GM12864 (cell line): ENCODE measurements at places on chromosomes 12 and 14.

DNA sequence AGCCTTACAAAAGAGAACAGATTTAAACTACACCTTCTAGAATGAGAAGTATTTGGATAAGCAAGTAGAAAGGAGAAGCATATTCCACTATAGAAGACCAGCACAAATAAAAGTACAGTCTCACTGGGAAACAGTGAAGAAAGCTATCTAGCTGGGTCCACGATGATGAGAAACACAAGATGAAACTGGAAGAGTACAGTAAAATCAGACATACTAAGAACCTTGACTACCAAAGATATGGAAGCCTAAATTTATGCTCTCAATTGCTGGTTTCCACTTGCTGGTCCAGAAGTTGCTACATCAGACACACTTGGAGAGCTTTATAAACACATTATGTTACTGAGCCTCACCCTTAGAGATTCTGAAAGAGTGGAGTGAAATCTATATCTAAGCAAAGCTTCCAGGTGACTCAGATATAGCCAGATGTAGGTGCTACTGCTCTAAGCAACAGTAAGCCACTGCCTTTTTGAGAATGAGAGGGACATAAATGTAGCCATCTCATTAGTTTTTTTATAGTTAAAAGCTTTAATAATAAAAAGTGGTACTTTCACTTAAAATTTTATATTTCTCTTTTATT, 96.3 kb upstream of the BBS10 start:
- no peak for DNase-seq

DNA sequence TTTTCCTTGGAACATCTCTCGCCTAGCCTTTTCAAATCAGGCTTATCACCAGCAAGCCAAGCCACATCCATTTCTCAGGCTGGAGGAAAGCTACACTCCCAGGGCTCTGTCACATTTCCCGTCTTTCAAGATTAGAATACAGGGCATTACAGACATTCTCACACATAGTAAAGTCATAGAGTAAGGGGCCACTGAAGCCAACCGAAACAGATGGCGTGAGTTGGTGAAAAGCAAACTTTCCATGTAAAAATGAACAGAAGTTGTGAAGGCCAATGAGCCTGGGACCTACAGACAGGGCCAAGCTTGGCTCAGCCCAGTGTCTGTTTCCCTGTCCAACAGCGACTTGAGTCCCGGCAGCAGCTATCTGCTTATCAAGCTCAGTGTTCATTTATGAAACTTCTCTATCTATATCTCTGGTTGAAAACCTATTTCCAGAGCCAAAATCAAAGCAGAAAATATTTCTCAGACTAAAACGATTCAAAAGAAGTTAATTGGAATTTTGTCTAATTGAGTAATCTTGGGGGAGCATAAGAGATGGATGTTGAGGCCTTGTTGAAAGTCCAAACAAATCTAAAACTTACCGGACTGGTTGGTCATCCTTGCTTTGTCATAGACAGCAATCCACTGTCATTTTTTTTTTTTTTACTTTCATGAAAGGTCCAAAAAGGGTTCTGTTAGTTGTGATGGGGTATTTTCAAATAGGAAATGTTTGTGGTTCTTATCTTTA, 105.6 kb downstream of the DAAM1 start:
- no peak for DNase-seq

- DNase-seq: no peak
Observed at GRCh38 chr12:88472248-88472647, 108.0 kb downstream of the KITLG start.

- DNase-seq: no peak
Observed at GRCh38 chr14:32087173-32087861, 10.2 kb downstream of the ARHGAP5 start.

- no peak for DNase-seq
Observed at GRCh38 chr14:38329246-38329645, 73.4 kb upstream of the CLEC14A start.

DNA sequence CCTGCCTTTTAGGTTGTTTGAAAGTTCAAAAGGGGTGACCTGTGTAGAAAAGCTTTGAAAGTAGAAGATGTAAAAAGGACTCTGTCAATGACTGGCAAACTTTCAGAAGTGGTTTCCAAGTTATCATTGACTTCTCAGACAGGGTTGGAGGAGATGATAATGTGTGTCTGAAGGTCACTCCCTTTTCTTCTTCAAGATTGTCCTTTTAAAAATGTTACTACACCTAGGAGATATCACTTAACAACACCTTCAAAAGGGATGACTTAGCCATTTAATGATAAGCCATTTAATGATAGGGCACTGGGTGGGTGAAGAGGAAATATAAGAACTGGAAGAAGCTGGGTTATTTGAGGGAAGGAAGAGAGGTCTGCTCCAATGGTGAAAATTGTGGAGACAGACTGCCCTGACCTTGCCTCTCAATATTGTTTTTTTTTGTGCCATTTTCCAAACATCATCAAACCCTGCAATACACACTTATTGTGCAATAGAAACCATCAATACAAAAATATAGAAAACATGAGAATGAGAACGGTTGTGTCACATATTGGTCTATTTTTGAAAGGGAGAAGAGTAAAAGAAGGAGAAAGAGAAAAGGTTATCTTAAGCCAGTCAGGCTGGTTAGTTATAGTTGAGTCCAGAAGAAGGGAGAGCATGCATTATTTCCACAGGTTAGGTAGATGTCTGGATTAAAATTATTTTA, 38.8 kb downstream of the BEST3 start:
- no peak for DNase-seq

DNA sequence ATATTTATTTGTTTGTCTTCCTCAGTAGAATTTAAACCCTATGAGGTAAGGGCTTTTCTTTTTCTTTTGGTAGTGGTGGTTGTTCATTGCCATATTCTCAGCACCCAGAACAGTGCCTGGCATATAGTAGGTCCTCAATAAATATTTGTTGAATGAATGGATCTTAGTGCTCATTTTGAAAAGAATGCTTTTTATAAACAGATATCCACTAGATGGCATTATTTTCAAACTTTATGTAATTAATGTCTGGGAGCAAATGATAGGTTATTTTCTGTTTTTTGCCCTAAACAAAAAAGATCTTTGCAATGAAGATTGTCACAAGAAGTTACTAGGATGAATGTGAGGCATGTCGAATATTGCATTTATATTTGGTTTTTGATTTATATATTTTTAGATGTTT, 64.1 kb downstream of the RAD51B start:
- DNase-seq: no peak

DNA sequence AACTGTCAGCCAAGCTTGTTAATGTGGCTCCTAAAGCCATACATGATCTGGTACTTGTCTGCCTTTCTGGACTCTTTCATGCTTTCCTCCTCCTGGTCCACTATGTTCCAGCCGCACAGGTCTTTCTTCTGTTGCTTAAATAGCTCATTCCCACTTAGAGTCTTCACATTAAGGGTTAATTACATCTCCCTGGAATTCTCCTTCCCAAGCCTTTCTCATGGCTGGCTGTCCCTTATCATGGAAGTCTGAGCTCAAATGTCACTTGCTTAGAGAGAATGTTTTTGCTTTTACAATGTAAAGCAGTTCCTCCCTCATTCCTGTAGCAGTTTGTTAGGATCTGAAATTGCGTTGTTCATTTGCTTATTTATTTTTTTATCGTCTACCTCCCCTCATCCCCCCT, 199.6 kb downstream of the TRHDE start:
- DNase-seq: no peak

- DNase-seq: no peak
Observed at GRCh38 chr12:46702581-46703344, 123.0 kb downstream of the SLC38A4 start.

- DNase-seq: no peak
Observed at GRCh38 chr12:95773320-95773719, 17.2 kb downstream of the NTN4 start.

DNA sequence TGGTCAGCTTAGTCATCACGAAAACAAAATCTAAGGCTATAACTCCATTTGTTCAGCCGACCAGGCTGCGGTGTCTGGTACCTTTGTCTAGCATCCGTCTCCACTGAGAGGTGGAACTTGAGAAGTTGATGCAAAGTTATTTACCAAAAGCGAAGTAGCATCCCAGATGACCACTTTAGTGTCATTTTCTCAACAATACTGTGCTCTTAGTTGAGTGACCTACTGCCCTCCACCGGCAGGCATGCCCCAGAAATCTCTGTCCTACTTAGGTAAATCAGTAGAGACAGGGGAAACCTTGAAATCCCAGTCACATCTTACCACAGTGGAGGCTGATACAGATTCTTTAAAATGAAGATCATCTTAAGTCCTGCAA, 1.3 kb upstream of the ST8SIA1 start:
- DNase-seq: no peak
